Posterior cingulate gyrus (tissue), 11 donors: ENCODE measurements at places on chromosomes 1 and 21.

DNA sequence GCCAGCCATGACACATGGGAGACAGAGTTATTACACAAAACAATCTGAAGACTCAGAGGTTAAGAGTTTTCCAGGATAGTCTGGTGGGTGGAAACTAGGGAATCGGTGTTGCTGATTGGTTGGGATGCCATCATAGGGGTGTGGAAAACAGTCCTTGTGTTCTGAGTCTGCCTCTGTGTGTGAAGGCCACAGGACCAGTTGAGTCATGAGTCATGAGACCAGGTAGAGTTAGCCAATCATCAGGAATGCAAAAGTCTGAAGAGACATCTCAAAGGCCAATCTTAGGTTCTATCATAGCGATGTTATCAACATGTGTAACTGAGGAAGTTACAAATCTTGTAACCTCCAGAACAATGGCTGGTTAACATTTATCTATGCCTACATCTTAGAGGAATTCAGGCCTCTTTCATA is 49.7 kb upstream of the NEK7 start:
- DNase-seq: no peak

- no peak for DNase-seq
Observed at GRCh38 chr1:39907528-39908453, 6.1 kb upstream of the MYCL start.

- DNase-seq: no peak
Observed at GRCh38 chr1:201763455-201764140, 65.4 kb upstream of the IPO9 start.

DNA sequence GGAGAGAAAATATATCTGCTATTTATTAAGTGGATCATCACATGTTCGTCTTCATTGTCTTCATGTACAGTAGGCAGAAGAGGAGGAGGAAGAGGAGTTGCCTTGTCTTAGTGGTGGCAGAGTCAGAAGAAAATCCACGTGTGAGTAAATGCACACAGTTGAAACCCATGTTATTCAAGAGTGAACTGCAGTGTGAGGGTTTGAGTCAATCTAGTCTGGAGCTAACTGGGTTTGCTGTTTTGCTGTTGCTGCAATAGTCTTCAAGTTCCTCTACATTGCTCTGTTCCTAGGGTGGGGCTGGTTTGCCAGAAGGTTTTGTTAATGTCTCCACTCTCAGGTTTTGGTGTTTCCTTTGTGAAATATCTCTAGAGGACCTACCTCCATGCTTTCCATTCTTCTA is 3.1 kb upstream of the CD1A start:
- no peak for DNase-seq

- DNase-seq: peak; percentile 39
Observed at GRCh38 chr1:46183926-46184557, 7.8 kb upstream of the P3R3URF start.

GRCh38 chr1:164054331-164054730 is 504.7 kb upstream of the PBX1 start:
- no peak for DNase-seq

DNA sequence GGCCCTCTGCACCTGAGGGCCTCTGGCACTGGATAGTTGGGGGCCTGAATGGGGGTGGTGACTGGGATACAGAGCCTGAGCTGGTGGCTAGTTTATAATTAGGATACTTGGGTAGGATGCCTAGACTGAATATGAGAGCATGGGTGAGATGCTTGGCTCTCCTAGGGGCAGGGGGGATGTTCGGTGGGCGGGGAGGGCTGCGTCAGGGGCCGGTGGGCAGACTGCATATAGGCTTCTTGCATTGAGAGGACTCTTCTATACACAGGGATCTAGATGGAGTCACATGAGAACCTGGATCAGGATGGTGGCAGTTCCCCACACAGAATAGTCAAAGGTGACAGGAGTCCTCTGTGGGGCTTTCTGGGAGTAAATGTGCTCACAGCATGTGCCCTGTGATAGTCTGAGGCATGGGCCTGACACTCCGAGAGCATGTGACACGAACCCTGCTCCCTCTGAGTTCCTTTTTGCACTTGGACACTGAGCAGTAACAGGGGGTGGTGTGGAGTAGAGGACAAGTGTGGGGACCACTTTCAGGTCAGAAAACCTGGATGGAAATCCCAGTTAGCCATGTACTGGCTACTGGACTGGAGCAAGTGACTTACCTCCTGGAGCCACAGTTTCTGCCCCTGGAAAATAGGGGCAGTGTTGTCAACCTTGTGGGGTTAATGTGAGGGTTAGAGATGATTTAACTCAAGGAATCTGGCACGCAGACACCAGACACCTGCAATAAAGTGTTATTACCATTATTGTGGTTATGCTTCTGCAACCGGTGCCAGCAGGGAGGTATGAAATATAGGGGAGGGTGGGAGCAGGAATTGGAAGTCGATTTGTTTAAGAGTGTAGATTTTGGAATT is 2.2 kb downstream of the MAP7D1 start:
- DNase-seq: no peak

- no peak for DNase-seq
Observed at GRCh38 chr1:220045356-220046051, 801 bp downstream of the EPRS1 start.

- DNase-seq: no peak
Observed at GRCh38 chr1:41582851-41583657, 98.6 kb upstream of the EDN2 start.

DNA sequence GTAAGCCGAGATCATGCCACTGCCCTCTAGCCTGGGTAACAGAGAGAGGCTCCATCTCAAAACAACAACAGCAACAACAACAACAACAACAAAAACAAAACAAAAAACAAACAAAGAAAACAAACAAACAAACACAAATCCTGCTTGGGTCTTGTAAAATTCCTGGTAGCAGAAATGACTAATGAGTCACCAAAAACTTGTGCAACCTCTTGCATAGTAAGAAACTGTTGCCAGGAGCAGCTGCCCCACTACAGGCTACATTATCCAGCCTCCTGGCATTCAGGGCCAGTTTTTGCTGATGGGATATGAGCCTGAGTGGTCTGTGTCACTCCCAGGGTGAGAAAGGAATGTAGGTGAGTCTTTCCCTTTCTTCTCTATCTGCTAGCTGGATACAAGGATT is 245.4 kb downstream of the TNR start:
- no peak for DNase-seq

GRCh38 chr21:44878053-44878982 is 4.8 kb upstream of the PTTG1IP start:
- peak; percentile 2 for DNase-seq

- DNase-seq: no peak
Observed at GRCh38 chr1:24888971-24889676, 41.0 kb downstream of the RUNX3 start.

GRCh38 chr21:33976082-33977016 is 60.7 kb upstream of the ATP5PO start:
- no peak for DNase-seq

GRCh38 chr1:93707956-93708355 is 26.3 kb upstream of the BCAR3 start:
- no peak for DNase-seq

DNA sequence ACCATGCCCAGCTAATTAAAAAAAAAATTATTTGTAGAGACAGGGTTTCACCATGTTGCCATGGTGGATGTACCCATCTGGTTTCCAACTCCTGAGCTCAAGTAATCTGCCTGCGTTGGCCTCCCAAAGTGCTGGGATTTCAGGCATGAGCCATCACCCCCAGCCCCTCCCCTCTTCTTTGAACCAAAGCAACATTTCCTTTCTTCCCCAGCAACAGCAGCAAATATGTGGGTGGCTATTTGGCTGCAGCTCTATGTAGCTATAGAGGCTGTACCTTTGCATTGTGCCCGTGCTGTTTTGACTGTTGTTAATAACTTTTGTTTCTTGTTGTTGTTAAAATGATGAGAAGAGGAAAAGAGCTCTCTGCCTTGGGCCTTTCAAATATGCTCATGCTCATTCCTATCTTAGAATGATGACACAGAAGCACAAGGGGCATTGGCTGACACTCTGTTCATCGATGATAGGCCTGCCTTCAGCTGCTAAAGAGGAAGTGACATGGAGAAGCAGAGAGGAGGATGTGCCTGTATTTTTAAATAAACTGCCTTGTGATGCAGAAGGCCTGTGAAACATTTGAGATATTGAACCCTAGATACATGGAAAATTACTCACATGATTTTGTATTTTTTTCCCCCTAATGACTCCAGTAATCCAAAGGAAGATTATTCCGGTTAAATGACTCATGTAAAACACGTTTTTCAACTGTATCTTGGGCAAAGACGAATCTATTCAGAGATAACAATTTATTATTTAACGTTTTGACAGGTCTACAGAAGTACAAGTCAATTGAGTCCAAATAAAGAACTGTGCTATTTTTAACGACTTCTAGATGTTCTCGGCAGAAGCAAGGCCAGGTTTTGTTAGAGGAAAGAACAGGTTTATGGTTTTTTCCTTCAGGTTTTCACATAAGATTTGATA is 20.5 kb upstream of the XPR1 start:
- DNase-seq: no peak

DNA sequence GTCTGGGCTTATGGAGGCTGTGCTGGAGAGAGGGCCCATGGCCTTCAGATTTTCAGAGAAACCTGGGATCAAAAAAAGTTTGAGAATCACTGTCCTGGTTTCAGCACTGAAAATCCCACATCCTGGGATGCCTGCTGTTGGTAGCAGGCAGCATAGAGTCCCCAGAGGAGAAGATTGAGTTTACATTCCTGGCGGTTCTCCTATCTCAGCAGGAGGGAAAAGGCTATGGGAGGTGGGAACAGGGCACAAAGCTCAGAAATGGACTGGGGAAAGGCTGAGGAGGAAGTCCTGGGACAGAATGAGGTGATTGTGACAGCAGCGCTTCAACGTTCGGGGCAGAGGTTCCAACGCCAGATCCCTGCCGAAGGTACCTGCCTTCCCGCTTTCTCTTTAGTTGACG is 103.4 kb downstream of the ETS2 start:
- DNase-seq: no peak

DNA sequence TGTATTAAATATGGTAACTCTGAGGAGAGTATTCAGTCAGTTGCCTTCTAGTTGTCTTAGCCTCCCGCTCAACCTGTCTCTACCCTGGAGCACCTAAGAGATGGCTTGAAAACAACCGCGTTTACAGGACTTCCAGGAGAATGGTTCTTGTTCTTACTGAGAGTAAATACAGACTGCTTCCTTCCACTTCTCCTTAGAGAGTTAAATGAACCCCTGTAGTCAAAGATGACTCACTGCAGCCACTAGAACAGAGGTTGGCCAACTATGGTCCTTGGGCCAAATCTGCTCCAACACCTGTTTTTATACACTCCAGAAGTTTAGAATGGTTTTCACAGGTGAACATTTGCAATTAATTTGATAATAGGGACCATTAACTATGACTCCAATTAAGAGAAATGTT is 60.1 kb upstream of the ASB17 start:
- DNase-seq: no peak

DNA sequence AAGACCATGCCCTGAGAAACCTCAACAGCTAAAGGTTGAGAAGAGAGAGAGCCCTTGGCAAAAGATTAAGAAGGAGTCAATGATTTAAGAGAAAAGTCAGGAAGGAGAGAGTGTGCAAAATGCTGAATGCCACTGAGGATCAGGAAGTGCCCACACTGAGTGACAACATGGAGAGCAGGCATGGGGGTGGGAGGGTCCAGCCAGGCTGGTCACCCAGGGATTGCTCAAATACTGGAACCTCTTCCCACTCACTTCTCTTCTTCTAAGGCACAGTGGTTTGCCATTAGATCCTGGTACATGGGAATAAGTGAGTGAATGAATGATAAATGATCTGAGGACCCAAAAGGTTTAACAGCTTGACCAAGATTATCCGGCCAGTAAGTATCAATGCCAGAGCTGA is 11.1 kb downstream of the PRR9 start:
- no peak for DNase-seq

DNA sequence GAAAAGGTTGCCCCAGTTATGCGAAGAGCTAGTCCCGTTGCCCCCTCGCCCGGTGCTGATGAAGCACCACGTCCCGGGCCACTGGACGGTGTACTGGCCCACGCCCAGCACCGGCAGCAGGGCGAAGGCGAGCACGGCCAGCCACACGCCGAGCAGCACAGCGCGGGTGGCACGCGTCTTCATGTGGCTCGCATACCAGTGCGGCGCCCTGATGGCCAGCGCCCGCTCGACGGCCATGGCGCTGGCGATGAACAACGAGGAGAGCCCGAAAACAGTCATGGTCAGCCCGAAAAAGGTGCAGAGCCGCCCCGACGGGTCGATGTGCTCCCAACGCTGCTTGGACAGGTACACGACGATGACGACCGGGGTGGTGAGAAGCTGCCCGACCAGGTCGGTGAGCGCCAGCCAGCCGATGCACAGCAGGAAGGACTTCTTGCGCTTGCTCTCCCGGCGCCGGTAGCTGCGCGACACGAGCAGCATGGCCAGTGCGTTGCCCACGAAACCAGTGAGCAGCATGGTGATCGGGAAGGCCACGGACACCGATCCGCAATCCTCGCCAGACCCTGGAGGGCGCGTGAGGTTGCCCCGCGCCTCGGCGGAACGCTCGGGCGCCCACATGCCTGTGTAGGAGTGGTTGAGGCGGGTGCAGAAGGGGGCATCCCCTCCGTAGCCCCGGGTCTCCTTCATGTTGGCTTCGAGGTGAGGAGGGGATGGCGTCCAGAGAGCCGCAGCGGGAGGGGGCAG is 553 bp downstream of the PTGER3 start:
- no peak for DNase-seq

DNA sequence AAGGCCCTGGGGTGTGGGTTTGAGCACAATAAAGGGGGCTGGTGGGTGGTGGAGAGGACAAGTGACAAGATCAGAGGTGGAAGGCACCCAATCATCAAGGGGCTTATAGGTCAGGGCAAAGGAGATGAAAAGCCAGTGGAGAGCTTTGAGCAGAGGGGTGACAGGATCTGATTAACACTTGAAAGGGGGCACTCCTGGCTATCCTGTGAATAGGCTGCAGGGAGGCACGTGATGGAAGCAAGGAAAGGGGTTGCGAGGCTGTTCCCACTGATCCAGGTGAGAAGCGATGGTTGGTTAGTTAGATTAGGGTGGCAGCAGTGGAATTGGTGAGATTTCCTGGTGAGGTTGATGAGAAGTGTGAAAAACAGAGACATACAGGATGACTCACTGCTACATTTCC is 80.6 kb downstream of the WLS start:
- no peak for DNase-seq

DNA sequence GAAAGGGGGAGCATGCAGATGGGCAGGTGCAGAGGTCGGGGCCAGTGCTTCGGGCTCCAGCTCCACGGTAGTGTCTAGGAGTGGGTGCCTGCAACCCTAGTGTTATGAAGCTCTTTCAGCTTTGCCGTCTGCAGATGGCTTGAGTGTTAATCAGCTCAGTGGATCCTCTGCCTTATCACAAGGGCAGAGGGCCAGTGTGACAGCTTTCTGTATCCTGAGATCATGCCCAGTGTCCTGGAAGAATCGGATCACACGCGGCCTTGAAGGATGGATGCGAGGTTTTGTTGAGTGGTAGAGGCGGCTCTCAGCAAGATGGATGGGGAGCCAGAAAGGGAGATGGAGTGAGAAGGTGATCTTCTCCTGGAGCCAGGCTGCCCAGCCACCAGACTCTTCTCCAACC is 25.5 kb upstream of the C1orf146 start:
- DNase-seq: no peak

- DNase-seq: peak; percentile 52
Observed at GRCh38 chr21:43806017-43806710, 16.8 kb downstream of the RRP1 start.

DNA sequence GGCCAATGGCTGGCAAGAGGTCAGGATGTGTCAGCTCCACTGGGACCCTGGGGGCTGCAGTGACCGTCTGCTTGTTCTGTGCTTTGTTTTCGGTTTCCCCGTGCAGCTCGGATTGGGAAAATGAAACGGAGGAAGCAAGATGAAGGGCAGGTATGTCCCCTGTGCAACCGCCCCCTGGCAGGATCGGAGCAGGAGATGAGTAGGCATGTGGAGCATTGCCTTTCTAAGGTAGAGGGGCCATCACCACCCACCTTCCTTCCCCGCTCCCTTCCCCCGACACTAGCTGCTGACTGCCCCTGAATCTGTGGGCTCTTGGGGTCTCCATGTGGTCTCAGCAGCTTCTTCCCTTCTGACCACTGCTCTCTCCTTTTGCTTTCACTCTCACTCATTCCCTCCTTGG is 38.8 kb downstream of the TMEM53 start:
- DNase-seq: no peak
